ENCODE measurements at places on chromosomes 2 and 18. TPM values are rescaled to one million over a fixed set of nuclear protein-coding genes. Genes with fewer than 3 reads are reported as not detected.

The GEN1 gene
- total RNA-seq: 15.6 TPM

The CD207 gene
- total RNA-seq: not detected

The GALNT13 gene
- total RNA-seq: 55.6 TPM

The RAD51AP2 gene
- total RNA-seq: 0.69 TPM

The ARHGAP28 gene
- 42.6 TPM for total RNA-seq

The CXCR2 gene
- total RNA-seq: 3.3 TPM

The SMAD7 gene
- 18.5 TPM for total RNA-seq

The SERPINB7 gene
- not detected for total RNA-seq

The TUBA3E gene
- total RNA-seq: 0.11 TPM

The DSG4 gene
- not detected for total RNA-seq

The AKAIN1 gene
- total RNA-seq: 1.9 TPM

The FAM237A gene
- not detected for total RNA-seq

The NBEAL1 gene
- 31.1 TPM for total RNA-seq

The FBXO15 gene
- 6.5 TPM for total RNA-seq

The GALNT14 gene
- total RNA-seq: 8.4 TPM

The KRCC1 gene
- 42.3 TPM for total RNA-seq

The NCOA1 gene
- 87.7 TPM for total RNA-seq

The RTKN gene
- total RNA-seq: 32.9 TPM

The ANKRD23 gene
- 2.6 TPM for total RNA-seq

The PGAP1 gene
- total RNA-seq: 23.0 TPM

The LAMA3 gene
- total RNA-seq: 8.5 TPM

The CDH7 gene
- 16.6 TPM for total RNA-seq

The C2orf78 gene
- total RNA-seq: not detected

The UGT1A5 gene
- total RNA-seq: not detected

The PLB1 gene
- 10.7 TPM for total RNA-seq

The NAGK gene
- total RNA-seq: 41.2 TPM

The RNF103 gene
- total RNA-seq: 48.1 TPM

The FAM228B gene
- 54.5 TPM for total RNA-seq

The MC2R gene
- total RNA-seq: not detected

The STPG4 gene
- 0.44 TPM for total RNA-seq

The SEMA4C gene
- total RNA-seq: 42.9 TPM

The MTHFD2 gene
- 16.9 TPM for total RNA-seq

The HOXD12 gene
- total RNA-seq: not detected

The RAMP1 gene
- 115 TPM for total RNA-seq

The GPR45 gene
- total RNA-seq: 0.39 TPM

The LRRTM1 gene
- total RNA-seq: 5.9 TPM

The SPR gene
- total RNA-seq: 4.8 TPM

The PHOSPHO2 gene
- total RNA-seq: 11.7 TPM

The POTEC gene
- not detected for total RNA-seq

The LOXHD1 gene
- 0.20 TPM for total RNA-seq

The RNF152 gene
- total RNA-seq: 58.2 TPM

The C1GALT1C1L gene
- 1.2 TPM for total RNA-seq

The IHH gene
- 0.30 TPM for total RNA-seq

The MGAT4A gene
- total RNA-seq: 26.6 TPM
